ENCODE measurements at places on chromosomes 7 and 10.

- DNase-seq: no peak
Observed at GRCh38 chr7:75732764-75733630, 5.7 kb downstream of the HIP1 start.

GRCh38 chr7:17244786-17245185 lies 53.7 kb upstream of the AHR start:
- no peak for DNase-seq

DNA sequence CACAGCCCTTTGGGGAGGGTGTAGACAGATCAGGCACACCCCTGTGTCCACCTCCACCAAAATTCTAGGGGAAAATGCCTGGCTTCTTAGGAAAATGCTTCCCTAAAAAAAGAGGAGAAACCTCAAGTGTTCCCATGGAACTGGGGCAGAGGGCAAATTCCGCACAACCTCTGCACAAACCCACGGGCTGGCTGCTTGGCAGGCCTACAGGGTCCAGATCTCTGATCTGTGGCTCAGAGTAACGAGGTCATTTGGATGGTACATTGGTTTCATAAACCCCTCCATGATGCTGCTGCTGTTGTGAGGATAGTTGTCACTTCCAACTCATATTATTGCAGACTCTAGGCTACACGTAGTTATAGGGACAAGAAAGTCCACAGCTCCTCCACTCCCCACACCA lies 16.0 kb downstream of the LGI1 start:
- no peak for DNase-seq

DNA sequence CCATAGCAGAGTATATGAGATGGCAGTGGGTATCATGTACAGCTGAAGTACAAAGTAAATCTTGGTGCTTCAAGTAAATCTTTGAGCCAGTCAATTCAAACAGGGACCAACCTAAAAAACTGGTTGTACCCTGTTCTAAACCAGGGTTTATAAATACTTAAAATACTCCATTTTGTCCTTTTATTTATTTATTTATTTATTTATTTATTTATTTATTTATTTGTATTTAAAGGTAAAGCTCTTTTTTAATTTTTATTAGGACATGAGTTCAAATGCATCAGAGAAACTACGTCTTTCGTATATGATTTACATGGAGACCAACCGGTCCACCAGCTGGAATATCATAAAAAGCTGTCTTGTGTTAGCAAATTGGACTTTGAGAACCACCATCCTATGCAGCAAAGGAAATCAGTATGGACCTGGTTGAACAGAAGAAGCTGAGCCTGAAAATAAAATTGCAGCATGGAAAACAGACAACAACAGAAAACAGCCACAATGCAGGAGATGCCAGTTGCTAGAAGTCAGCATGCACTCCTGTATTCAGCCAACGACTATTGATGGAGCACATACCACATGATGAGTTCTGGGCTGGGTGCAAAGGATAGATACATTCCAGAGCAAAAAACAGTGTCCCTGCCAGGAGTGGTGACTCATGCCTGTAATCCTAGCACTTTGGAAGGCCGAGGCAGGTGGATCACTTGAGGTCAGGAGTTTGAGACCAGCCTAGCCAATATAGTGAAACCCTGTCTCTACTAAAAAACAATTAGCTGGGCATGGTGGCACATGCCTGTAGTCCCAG lies 60.0 kb downstream of the PLXNA4 start:
- DNase-seq: no peak

- no peak for DNase-seq
Observed at GRCh38 chr7:50204581-50204980, 99.9 kb upstream of the IKZF1 start.

- DNase-seq: no peak
Observed at GRCh38 chr7:134778941-134779740, at the start of gene CALD1. TSS of gene CALD1 (plus strand) at chr7:134779634. CDS start at chr7:134867734, 88,100 bp downstream.

DNA sequence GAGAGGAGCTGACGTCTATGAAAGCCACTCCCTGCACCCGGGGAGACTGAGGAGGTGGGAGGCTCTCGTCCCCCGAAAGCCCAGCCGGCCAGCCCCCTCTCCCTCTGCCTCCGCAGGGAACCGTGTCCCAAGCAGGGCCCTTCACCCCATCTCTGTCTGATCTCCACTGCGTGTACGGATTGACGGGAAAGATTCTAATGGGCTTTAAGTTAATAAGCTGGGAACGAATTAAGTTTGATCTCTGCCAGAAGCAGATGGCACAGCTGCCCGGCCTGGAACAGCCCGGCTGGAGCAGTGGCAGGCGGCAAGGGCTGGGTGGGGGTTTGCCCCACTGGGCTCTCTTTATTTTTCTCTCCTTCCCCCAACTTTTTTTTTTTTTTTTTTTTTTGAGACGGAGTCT lies 6.1 kb upstream of the SLC29A4 start:
- no peak for DNase-seq

- DNase-seq: no peak
Observed at GRCh38 chr10:125081931-125082330, 78.4 kb downstream of the CTBP2 start.

DNA sequence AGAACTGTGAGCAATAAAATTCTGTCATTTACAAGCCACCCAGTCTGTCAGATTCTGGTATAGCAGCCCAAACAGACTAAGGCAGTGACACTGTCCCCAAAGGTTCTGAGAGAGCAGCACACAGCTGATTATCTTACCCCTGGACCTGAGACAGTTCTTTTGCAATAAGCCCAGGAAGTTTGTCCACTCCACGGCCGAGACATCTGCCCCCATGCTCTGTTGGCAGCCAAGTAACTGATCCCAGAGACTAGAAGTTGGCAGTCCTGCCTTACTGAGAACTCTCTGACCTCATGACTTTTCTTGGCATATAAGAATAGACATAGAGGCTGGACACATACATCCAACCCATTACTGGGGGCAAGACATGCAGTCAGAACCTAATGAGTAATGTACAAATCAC lies 243.0 kb upstream of the GRB10 start:
- no peak for DNase-seq

- no peak for DNase-seq
Observed at GRCh38 chr10:62590306-62590705, 214.2 kb upstream of the ADO start.

GRCh38 chr7:154776350-154776749 lies 226.6 kb downstream of the PAXIP1 start:
- no peak for DNase-seq

DNA sequence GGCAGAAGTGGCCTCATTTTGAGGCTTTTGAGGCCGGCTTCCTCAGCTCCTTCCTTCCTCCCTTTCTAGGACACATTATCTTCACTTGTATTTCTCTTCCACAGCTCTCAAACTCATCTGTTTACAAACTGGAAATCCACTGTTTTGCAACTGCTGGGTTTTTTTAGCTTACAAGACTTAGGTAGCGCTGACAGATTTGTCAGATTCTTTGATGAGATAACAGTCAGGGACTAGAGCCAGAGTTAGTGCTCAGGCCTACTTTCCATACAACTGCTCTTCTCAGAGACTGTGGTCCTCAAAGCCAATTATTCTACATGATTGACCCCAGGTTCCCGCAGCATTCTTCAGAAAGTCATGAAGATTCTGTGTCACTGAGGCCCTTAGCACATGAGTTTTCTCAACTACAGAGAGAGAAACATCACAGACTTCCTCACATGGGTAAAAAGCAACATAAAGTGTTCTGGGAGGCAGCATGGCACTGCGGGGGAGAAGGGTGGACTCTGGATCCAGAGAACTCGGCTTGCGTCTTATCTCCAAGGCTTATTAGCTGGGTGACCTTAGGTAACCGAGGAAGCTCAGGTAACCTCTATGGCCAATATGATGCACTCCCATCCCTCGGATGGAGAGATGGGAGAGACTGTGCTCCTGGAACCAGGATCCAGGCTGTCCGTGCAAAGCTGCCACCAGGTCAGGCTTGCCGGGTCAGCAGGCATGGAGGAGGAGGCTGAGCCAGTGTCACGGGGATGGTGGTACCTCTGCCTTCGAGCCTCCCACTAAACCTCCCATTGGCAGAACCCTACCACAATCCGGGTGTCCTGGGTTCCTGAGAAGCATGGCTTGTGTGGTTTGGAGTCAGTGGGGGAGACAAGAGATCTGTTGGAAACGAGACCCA lies 10.5 kb downstream of the DDC start:
- DNase-seq: no peak

DNA sequence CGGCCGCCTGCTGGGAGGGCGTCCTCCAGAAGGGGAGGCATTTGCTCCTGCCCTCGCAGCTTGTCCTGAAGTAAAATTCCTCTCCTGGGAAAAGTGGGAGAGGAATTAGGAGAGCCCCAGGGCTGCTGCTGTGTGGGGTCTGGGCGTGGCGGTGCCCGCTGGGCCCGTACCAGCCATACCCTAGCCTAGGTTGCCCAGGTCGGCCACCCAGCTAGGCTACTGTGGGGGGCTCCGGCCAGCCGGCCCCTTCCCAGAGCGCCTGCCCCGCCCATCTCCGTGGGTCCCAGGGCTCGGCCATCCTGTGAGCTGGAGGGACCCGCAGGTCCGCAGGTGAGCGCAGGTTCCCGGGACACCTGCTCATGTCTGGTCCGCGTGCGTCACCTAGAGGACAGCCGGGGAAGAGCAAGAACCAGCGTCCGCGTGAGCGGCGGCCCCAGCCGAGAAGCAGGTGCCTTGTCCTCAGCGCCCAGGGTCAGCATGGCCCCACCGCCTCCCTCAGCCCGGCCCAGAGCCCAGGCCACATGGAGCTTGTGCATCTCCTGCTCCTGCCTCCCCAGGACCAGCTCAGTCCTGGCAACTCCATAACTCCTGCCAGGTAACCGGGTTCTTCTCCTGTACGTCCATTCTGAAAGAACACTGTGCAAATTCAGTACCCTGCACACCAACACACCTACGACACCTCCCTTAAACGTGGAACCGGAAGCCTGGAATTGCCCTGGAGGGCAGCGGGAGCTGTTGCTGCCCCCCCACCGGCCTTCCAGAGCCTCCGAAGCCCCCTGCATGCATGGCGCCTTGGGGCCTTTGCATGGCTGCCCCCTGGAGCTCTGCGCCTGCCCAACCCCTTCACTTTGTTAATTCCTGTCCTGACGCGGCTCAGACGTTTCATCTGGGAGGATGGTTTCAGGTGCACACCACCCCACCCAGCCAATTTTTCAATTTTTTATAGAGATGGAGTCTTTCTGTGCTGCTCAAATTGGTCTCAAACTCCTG lies 22.8 kb upstream of the FOXL3 start:
- no peak for DNase-seq

- no peak for DNase-seq
Observed at GRCh38 chr10:44049301-44050015, 335.4 kb downstream of the CXCL12 start.

GRCh38 chr10:34413756-34414587 lies 401.1 kb downstream of the PARD3 start:
- no peak for DNase-seq

GRCh38 chr7:82757-83155 lies 109.6 kb upstream of the FAM20C start:
- DNase-seq: no peak

DNA sequence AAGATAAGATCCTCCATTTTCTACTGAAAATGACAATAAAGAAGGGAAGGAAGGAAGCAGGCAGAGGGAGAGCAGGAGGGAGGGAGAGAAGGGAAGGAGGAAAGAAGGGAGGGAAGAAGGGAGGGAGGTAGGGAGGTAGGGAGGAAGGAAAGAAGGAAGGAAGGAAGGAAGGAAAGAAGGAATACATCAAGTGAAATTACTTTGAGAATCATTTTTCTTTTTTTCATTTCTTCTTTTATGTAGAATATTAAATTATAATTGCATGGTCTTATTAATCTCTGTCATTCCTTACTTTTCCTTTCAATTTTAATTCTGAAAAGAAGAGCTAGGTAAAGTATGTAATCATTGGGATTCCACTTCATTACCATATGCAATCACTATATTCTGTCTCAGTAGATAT lies 97.8 kb downstream of the PLXDC2 start:
- DNase-seq: no peak

- DNase-seq: no peak
Observed at GRCh38 chr10:128027822-128028507, 98.3 kb downstream of the MKI67 start.

GRCh38 chr7:129684777-129685176 lies 73.3 kb downstream of the NRF1 start:
- DNase-seq: no peak

GRCh38 chr10:12503311-12503710 lies 154.0 kb downstream of the CAMK1D start:
- DNase-seq: no peak

DNA sequence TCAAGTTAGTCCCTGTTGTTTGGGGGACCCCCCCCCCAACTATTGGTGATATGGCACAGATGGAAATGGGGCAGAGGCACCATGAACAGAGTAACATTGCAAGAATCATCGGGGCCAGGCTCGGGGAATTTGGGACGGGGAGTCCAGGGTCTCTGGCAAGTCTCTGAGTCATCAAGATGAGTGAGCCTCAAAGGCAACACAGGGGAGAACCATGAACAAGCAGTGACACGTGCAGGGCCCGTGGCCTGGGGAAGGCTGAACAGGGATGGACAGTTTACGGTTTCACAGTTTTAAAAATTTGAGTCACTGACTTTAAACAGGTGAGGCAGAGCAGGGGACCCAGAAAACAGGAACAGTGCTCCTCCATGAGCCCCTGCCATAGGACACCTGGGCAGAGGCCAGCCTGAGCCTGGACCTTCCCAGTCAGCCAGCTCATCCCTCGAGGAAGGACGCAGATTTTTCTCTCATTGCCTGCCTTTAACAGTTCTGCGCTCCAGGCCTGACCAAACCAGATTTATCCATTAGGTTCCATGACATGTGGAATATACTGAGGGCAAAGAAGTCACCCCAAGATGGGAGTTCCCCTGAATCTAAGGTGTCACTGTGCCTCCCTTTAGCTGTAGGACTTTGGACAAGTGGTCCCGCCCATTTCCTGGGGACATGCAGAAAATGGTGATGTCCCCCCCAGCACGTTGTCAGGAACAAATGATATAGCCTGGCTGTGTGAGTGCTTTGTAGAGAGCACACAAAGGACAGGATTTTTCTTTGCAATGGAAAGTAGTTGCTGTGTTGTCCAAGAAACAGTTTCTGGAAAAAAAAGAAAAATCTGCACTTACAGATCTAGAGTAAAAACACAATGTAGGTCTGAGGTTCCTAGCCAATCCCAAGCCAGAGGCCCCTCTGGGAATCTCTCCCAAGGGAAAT lies 23.8 kb downstream of the CHST15 start:
- no peak for DNase-seq

DNA sequence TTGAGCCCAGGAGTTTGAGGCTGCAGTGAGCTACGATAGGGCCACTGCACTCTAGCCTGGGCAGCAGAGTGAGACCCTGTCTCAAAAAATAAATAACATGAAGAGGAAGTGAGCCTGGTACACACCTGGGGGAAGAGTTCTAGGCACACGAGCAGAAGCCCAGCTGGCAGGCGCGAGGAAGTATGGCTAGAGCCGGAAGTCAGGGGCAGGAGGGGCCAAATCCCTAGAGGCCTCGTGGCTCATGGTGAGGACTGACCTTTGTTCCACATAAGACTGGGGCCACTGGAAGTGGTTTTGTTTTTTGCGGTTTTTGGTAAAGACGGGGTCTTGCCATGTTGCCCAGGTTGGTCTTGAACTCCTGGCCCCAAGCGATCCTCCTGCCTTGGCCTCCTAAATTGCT lies 117.6 kb downstream of the HIP1 start:
- no peak for DNase-seq

Measured in T-helper 17 cell (primary cell).